ENCODE measurements at places on chromosomes 3 and 15.

- no peak for DNase-seq
Measured at GRCh38 chr3:46935989-46936558, 40.5 kb downstream of the CCDC12 start.

DNA sequence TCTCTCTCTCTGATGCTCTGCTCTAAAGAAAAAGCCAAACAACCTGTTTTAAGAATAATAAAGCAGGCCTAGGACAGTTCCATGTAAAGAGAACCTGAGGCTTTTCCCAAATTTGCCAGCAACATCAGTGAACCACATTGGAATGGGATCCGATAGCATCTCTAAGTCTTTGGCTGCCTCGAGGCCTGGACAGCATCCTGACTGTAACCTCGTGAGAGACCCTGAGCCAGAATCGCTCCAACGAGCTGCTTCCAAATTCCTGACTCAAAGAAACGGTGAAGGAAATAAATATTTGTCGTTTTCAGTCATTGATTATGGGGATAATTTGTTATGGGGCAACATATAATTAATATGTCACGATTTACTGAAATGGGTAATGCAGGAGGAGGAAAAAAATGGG lies 1012.8 kb downstream of the ROBO2 start:
- DNase-seq = no peak

GRCh38 chr15:90818251-90819210 lies 49.9 kb upstream of the FURIN start:
- peak; percentile 22 for DNase-seq

GRCh38 chr3:165803471-165803870 lies 33.8 kb downstream of the BCHE start:
- DNase-seq = no peak

- no peak for DNase-seq
Measured at GRCh38 chr3:107965136-107965655, 125.6 kb downstream of the CD47 start.

- DNase-seq = no peak
Measured at GRCh38 chr3:100100425-100100824, 13.9 kb downstream of the FILIP1L start.

DNA sequence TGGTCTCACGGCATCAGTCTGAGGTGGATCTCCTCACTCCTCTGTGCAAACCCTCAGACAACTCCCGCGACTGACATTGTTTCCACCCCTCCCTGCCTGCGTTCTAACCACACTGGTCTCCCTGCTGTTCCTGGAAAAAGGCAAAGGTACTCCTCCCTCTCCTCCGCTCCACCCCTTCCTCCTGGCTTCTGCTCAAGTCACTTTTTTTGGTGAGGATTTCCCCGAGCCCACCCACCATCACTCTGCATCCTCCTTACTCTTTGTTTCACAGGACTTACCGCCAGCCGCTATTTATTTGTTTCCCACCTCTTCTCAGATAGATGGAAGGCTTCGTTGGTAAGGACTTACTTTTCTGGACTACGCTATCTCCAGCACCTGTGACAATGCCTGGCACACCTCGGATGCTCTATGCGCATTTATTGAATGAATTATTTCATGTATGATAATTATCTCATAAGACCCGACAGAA lies 25.6 kb downstream of the PRR23E start:
- DNase-seq = no peak

- DNase-seq = no peak
Measured at GRCh38 chr3:56818156-56818985, 16.6 kb upstream of the ARHGEF3 start.

GRCh38 chr3:180989291-180990163 lies at the start of gene DNAJC19:
Gene DNAJC19, minus strand, starts transcription at chr3:180989736. Its CDS starts 134 bp downstream, at chr3:180989602.
- peak; percentile 97 for DNase-seq

GRCh38 chr3:124563376-124563775 lies 166.9 kb upstream of the UMPS start:
- DNase-seq = no peak

GRCh38 chr3:125262161-125262560 lies 49.6 kb upstream of the SLC12A8 start:
- no peak for DNase-seq

GRCh38 chr3:61680617-61681016 lies 119.2 kb downstream of the PTPRG start:
- no peak for DNase-seq

GRCh38 chr3:70519026-70519425 lies 206.6 kb upstream of the MDFIC2 start:
- DNase-seq = no peak

- no peak for DNase-seq
Measured at GRCh38 chr15:38612159-38612863, 47.7 kb upstream of the RASGRP1 start.

DNA sequence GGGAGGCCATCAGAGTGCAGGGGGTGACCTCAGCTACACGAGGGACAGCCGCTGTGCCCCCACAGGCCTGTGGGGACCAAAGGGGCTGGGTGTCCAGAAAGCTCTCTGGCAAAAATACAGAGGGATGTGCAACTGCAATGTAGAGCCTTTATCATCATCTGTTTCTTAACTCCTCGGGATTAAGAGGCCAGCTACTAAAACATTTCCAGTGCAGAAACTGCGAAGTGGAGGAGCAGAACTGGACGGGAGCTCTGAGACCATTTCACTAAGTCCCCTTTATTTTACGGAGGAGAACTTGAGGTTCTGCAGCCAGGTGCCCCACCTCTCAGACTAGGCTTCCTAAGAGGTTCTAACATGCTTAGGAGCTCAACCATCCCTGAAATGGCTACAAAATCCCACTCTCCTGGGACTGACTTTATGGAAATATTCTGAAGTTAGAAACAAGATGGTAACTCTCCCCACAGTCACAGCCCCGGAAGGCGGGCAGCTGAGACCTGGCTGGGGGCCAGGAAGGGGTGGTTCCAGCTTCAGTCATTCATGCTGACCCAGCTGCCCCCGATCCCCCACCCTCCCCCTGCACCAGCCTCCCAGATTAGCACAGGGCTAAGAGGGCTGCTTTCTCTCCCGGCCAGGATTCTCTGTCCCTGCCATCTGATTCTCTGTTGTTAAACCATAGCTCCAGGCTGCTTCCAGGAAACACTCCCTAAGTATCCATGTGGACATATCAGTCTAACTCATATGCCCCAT lies 40.3 kb downstream of the UMPS start:
- peak; percentile 86 for DNase-seq

GRCh38 chr3:106446271-106446670 lies 577.5 kb upstream of the CBLB start:
- DNase-seq = no peak
